CD4-positive, alpha-beta T cell treated with Interleukin-10 for 1 hour (primary cell): ENCODE measurements at places on chromosomes 5 and 9.

DNA sequence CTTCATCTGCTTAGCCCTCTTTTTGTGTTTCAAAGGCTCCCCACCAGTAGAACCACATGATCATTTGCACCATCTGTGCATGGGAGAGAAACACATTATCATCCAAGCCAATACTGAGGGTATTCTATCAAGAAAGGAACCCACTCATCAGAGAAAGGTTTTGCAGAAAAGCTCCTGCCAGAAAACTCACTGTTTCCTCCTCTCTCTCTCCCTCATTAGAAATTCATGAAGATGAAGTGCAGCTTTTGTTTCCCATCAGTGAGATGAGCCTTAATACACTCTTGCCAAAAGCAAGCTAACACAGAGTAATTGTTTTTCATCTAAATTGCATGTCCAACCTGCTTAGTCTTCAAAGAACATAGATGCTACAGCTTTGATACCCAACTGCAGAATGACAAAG is 142.4 kb upstream of the GRAMD2B start:
- DNase-seq: no peak

DNA sequence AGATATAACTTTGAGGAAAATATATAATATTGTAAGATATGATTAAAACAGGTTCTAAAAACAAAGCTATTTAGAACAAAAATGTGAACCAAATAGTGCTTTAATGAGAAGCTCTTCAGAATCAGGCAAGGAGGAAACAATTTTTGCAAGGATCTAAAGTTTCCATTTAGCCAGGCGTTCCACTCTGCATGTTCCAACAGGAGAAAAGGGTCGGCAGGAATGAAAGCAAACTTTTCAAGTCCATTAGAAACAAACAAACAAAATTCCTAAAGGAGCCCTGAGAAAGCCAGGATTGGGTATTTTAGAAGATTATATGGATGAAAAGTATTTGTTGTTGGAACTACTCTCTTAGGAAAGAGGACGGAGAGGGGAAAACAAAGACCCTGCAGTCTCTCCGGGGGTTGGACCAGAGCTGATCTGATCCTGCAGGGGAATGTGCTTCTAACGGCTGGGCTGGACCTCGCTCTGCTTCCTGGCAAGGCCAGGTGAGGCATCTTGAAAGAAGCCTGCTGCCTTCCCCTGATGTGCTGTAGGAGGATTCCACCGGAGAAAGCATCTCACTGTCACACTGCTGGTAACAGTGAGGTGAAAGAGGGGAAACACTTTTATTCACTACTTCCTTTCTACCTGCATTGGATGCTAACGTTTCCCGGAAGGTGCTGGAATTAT is 94.6 kb downstream of the PRRT1B start:
- no peak for DNase-seq

- DNase-seq: no peak
Measured at GRCh38 chr9:3662671-3663070, 136.9 kb upstream of the RFX3 start.

- DNase-seq: no peak
Measured at GRCh38 chr5:113186061-113186460, 209.5 kb downstream of the DCP2 start.

- DNase-seq: no peak
Measured at GRCh38 chr9:70887826-70888225, 233.6 kb downstream of the TRPM3 start.

- no peak for DNase-seq
Measured at GRCh38 chr5:23677996-23678395, 170.6 kb downstream of the PRDM9 start.

DNA sequence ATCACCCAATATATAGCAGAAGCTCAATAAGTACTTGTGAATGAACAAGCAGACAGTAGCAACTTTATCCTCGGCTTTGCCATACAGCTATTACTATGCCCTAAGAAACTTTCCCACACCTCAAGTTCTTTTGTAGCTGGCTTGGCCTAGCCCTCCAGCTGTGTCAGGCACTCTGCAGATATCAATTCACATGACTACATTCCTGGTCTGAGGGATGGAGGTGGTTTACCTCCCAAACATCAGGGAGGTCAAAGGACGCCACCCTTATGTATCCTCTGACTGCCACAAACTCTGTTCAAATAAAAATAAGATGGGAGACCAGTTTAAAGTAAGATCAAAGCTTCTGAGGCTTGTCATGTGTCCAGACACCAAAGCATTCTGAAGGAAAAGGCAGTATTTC is 416.3 kb downstream of the PIK3R1 start:
- DNase-seq: no peak

DNA sequence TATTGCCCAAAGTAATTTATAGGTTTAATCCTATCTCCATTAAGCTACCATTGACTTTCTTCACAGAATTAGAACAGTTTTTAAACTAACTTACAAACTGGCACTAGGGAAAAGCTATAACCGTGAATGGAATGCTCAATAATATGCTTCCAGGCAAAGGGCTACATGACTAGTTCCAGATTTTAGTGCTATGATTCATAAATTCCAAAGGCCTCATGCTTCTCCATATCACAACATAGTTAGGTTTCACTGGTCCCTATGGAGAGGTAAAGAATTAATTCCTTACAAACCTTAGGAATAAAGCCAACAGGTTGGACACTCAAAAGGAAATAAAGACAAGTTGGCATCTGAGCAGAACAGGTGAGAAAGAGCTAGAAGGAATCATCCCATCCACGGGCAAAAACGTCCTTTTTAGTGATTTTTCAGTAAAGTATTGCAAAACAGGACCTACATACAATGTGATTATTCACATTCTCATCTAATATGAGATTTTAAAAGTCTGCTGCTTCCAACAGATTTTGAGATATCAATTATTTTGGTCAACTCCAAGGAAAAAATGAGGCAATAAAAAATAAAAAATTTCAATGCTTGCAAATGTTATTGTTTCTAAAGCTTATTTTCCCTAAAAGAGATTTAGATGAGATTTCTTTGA is 97.0 kb upstream of the TARS1 start:
- DNase-seq: no peak

DNA sequence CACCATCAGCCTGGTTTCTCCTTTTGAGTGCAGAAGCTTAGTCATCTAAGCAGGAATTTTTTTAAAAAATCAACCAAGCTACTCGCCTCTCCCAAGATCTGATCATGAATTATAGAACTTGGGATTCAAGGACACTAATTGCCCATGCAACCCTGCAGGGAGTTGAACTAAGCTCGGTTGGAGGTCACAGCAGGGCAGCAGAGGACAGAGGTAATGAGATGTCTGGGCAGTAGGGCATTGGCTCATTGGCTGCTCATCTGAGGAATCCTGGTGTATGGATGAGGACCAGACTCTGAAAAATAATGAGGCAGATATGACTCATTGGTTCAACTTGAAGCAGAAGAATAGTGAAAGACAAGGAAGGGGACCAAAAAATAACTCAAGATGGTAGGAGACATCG is 111.8 kb upstream of the TLE1 start:
- no peak for DNase-seq

- no peak for DNase-seq
Measured at GRCh38 chr9:83491413-83491812, 46.8 kb downstream of the FRMD3 start.

DNA sequence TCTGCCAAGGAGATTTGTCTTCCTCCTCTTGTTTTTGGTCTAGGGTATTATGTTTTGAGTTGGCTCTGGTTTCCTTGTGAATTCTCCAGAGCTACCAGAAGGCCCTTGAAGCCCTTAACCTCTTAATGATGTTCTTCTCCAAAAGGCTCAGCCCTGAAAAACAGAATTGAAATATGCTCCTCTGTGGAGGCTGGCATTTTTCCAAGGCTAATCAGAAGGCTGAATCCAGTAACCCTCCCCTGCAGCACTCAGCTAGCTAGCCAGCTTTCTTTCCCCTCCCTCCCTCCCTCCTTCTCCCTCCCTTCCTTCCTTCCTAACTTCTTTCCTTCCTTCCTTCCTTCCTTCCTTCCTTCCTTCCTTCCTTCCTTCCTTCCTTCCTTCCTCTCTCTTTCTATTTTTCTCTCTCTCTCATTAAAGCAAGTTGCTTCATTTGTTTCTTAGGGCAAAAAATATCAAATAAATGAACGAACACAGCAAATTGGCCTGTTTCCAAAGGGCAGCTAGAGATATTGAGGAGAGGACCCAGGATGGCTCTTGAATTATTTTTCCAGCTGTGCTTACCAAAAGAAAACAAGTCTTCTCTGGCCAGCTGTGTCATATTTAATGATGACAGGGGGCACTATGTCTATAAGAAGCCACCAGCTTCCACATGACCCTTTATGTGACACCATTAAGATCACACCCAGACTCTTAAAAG is 38.7 kb downstream of the JAKMIP2 start:
- no peak for DNase-seq

- no peak for DNase-seq
Measured at GRCh38 chr5:124132843-124133242, 613.6 kb downstream of the ZNF608 start.

DNA sequence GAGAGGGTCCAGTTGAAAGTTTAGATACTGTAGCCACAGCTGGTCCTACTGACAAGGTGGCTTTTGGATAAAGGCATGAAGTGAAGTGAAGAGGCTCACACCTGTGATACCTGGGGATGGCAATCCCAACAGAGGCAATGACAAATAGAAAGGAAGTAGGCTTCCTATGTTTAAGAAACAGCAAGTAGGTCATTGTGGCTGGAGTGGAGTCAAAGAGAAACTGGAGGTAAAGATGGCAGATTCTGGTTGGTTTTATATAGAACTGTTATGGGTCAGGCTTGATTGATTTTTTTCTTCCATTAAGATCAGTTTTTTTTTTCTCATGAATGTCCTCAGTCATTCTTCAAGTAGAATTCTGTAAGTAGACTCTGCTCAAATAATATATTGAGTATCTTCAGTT is 79.5 kb downstream of the ANXA1 start:
- no peak for DNase-seq

GRCh38 chr9:94807556-94807955 is 81.1 kb downstream of the AOPEP start:
- no peak for DNase-seq

DNA sequence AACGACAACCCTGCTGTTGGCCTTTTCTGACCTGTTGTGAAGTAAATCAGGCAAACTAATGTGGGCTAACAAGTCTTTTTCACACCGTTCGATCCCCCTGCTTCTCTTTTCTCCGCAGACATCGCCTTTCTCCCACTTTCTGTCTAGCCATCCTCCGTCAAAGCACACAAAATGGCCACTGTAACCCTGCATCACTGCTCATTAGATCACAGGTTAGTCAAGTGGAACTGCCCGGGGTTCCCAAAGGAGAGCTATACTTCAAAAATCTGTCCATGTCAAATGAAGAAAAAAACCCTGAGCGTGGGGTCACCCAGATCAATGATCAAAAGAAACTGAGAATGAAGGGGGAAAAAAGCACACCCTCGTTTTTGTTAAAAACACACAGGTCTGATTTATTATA is 212.1 kb downstream of the ARL15 start:
- DNase-seq: no peak
